ENCODE measurements at places on chromosomes 16 and 17. TPM values are rescaled to one million over a fixed set of nuclear protein-coding genes. Genes with fewer than 3 reads are reported as not detected.

The MYH8 gene
- total RNA-seq = not detected

The VMO1 gene
- total RNA-seq = 1.8 TPM

The KRTAP4-2 gene
- total RNA-seq = not detected

The SLC9A5 gene
- 1.6 TPM for total RNA-seq

The CD300LB gene
- total RNA-seq = not detected

The CACNG3 gene
- not detected for total RNA-seq

The FGF11 gene
- 0.44 TPM for total RNA-seq

The TERB1 gene
- not detected for total RNA-seq

The KRT26 gene
- not detected for total RNA-seq

The TUBD1 gene
- total RNA-seq = 5.7 TPM

The PNMT gene
- total RNA-seq = not detected

The GP1BA gene
- total RNA-seq = under 0.01 TPM

The RCVRN gene
- not detected for total RNA-seq

The SOX15 gene
- total RNA-seq = 0.57 TPM

The CDT1 gene
- total RNA-seq = 3.5 TPM

The VTN gene
- 149 TPM for total RNA-seq

The TMEM114 gene
- total RNA-seq = not detected

The CCDC40 gene
- total RNA-seq = 3.0 TPM

The CBX2 gene
- 3.4 TPM for total RNA-seq

The TEX14 gene
- total RNA-seq = not detected

The WSCD1 gene
- 0.14 TPM for total RNA-seq

The RNF112 gene
- 0.22 TPM for total RNA-seq

The ARHGDIG gene
- total RNA-seq = not detected

The FBXW10B gene
- total RNA-seq = 0.66 TPM

The RASD1 gene
- 1.1 TPM for total RNA-seq

The DNAAF1 gene
- total RNA-seq = not detected

The ALDH3A1 gene
- not detected for total RNA-seq

The CIBAR2 gene
- total RNA-seq = not detected

The DNASE1L2 gene
- total RNA-seq = 0.86 TPM

The PITPNM3 gene
- 0.43 TPM for total RNA-seq

The MAFG gene
- 48.1 TPM for total RNA-seq

The SHISA6 gene
- not detected for total RNA-seq

The HEATR9 gene
- total RNA-seq = not detected

The FOXL1 gene
- 1.1 TPM for total RNA-seq

The SEZ6L2 gene
- 17.7 TPM for total RNA-seq

The SLFN11 gene
- total RNA-seq = 53.2 TPM

The NOG gene
- 3.0 TPM for total RNA-seq

The MYH2 gene
- not detected for total RNA-seq

The TSC2 gene
- 70.2 TPM for total RNA-seq

The ZPBP2 gene
- not detected for total RNA-seq

The KIFC3 gene
- 170 TPM for total RNA-seq

The TNFRSF13B gene
- total RNA-seq = not detected

All from placental pericyte (primary cell).